ENCODE measurements at places on chromosomes 16 and 17.
A peak's percentile ranks its signal among the peaks of the same experiment; 100 is the strongest.

GRCh38 chr16:69851491-69852240 is 89.5 kb downstream of the WWP2 start:
- no peak for DNase-seq

DNA sequence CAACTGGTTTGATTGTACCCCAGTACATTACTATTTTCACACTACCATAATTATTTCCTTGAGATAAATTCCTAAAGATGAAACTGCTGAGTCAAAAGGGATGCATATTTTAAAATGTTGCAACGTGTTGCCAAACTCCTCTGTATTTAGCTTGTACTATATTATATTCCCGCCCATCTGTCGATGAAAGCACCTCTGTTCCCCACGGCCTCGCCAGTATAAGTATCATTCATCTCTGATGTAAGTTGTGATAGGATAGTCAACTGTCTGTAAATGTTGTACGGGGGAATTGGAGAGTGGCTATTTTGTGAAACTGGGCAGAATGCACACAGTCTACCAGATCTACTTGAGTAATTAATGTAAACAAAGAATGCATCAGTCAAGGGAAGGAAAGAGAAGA is 47.7 kb upstream of the TNRC6A start:
- DNase-seq, result no peak

- no peak for DNase-seq
Observed at GRCh38 chr17:17741349-17742023, 60.2 kb downstream of the RAI1 start.

GRCh38 chr16:46629331-46630219 is 8.4 kb upstream of the SHCBP1 start:
- DNase-seq, result no peak

GRCh38 chr17:80792373-80792781 is 199.3 kb upstream of the CHMP6 start:
- no peak for DNase-seq

- no peak for DNase-seq
Observed at GRCh38 chr17:73493956-73494926, 150.0 kb downstream of the SDK2 start.

DNA sequence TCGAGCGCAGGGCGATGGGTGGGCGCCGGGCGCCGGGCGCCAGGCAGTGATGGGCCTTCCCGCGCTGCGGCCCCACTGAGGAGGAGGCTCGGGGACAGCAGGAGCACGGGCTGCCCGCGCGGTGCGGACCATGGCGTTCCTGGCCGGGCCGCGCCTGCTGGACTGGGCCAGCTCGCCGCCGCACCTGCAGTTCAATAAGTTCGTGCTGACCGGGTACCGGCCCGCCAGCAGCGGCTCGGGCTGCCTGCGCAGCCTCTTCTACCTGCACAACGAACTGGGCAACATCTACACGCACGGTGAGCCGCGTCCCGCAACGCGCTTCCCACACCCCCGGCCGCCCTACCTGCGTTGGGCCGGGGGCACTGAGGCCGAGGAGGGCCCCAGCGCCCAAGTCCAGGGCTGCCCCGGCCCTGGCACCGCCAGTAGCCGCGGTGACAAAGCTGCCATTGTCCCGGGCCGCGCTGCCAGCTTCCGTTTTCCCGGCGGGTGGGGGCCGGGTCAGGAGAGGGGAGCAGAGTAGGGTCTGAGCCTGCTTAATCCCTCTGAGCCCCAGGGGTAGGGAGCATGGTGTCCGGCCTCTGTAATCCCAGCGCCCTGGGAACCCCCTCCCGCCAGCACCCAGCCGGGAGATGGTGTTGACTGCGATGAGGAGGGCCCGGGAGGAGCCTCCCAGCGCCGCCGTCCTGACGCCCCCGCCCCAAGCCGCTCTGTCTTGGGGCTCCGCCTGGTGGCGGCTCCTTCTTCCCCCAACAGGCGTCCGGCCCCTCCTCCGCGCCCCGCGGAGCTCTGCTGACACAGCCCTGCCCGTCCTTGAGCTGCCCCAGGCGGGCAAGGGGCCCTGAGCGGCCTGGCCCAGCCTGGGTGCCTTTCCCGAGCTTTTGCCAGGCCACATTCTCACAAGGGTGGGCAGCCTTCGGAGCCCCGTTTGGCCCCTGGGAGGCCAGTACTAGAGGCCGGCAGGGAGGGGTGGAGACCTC is 685 bp downstream of the PAQR4 start:
- peak; percentile 63 for DNase-seq

- DNase-seq, result no peak
Observed at GRCh38 chr17:73696251-73696650, 52.0 kb upstream of the SDK2 start.

- DNase-seq, result no peak
Observed at GRCh38 chr17:18994631-18995030, 9.9 kb downstream of the FAM83G start.

Measured in CD4-positive, alpha-beta T cell treated with Interleukin-4 for 1 hour (primary cell).